ENCODE measurements at places on chromosomes 3 and 15. TPM values are rescaled to one million over a fixed set of nuclear protein-coding genes. Genes with fewer than 3 reads are reported as not detected.
A peak's percentile ranks its signal among the peaks of the same experiment; 100 is the strongest.

DNA sequence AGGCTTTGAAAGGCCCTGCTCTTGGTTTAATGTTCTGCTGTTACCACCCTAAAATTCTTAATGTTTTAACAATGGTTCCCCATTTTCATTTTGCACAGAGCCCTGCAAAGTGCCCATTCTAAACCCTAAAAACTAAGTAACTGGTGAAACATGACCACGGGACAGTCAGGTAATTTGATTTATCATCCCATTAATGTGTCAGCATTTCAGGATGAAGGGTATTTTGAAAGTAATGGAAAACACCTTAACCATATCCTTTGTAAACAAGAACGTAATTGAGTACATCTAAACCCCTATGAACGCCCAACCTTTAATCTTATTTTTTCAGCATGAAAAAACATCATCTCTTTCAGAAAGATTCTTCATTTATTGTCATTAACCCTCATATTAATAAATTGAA is 164.9 kb upstream of the IL12A start:
- no peaks in the 10 kb centered on the region for H3K36me3 ChIP-seq
- H3K27ac ChIP-seq, result no peak overlapping the region
- no peak for DNase-seq
- no peaks in the 10 kb centered on the region for H3K27me3 ChIP-seq
- no peaks in the 10 kb centered on the region for H3K4me1 ChIP-seq

- no peak overlapping the region for H3K27ac ChIP-seq
- 0 out of 2 replicates have a peak, but pooled peaks cover 4% of the 10 kb centered on the region for H3K4me1 ChIP-seq
- H3K4me3 ChIP-seq, result no peak overlapping the region
- no peaks in the 10 kb centered on the region for H3K27me3 ChIP-seq
- DNase-seq, result no peak
- no peaks in the 10 kb centered on the region for H3K36me3 ChIP-seq
Observed at GRCh38 chr3:190192087-190192486, 71.4 kb upstream of the P3H2 start.

- H3K4me1 ChIP-seq, result peaks cover 30% of the 10 kb centered on the region
- no peaks in the 10 kb centered on the region for H3K36me3 ChIP-seq
- H3K4me3 ChIP-seq, result no peak overlapping the region
- DNase-seq, result no peak
Observed at GRCh38 chr3:12656850-12657249, 7.1 kb downstream of the RAF1 start.

- H3K36me3 ChIP-seq, result no peaks in the 10 kb centered on the region
- no peak overlapping the region for H3K4me3 ChIP-seq
- peaks cover 9% of the 10 kb centered on the region for H3K4me1 ChIP-seq
- no peak for DNase-seq
- H3K27ac ChIP-seq, result no peak overlapping the region
Observed at GRCh38 chr3:70501561-70501960, 189.1 kb upstream of the MDFIC2 start.

DNA sequence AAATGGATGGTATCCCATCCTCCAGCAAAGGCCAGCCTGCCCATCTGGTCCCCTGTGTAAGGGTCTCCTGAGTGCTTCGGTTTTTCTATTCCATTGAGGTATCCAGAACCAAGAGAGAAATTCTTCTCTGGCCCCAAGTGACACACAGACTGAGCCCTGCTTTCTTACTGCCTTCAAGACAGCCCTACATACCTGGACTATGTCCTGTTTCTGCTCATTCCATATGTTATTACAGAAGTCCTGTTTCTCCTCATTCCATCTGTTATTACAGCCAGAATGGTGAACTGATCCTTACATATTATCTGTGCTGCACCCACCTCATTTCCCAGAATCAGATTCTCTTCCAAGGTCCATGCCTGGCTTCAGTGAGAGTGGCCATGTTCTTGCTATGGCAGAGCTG is 115.2 kb downstream of the DCLK3 start:
- no peak for DNase-seq
- no peaks in the 10 kb centered on the region for H3K4me1 ChIP-seq
- H3K27ac ChIP-seq, result no peak overlapping the region
- no peaks in the 10 kb centered on the region for H3K27me3 ChIP-seq

GRCh38 chr15:71654720-71655174 is 155.6 kb upstream of the NR2E3 start:
- H3K27me3 ChIP-seq, result no peaks in the 10 kb centered on the region
- H3K4me3 ChIP-seq, result no peak overlapping the region
- no peaks in the 10 kb centered on the region for H3K4me1 ChIP-seq
- no peaks in the 10 kb centered on the region for H3K36me3 ChIP-seq
- DNase-seq, result no peak

GRCh38 chr3:167559924-167560323 is 86.1 kb upstream of the SERPINI2 start:
- no peak overlapping the region for H3K27ac ChIP-seq
- no peaks in the 10 kb centered on the region for H3K27me3 ChIP-seq
- H3K4me1 ChIP-seq, result no peaks in the 10 kb centered on the region
- H3K4me3 ChIP-seq, result no peak overlapping the region

DNA sequence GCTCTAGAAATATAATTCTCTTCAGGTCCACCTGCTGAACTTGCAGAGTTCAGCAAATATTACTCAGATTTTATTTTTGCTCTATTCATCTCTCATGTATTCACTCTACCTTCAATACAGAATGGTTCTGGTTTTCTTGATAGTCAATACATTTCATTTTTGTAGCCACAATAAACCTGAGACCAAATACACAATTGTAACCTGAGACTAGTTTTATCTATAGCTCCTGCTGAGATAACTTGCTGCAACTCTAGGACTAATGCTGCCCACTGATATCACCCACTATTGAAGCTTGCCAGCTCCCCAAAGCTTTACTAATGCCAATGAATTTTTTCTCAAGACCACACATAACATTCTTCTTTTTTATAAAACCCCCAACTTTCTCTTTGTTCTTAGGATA is 229.3 kb downstream of the NSUN3 start:
- H3K4me1 ChIP-seq, result no peaks in the 10 kb centered on the region
- DNase-seq, result no peak
- H3K27ac ChIP-seq, result no peak overlapping the region
- H3K36me3 ChIP-seq, result no peaks in the 10 kb centered on the region
- H3K27me3 ChIP-seq, result peaks cover 15% of the 10 kb centered on the region

DNA sequence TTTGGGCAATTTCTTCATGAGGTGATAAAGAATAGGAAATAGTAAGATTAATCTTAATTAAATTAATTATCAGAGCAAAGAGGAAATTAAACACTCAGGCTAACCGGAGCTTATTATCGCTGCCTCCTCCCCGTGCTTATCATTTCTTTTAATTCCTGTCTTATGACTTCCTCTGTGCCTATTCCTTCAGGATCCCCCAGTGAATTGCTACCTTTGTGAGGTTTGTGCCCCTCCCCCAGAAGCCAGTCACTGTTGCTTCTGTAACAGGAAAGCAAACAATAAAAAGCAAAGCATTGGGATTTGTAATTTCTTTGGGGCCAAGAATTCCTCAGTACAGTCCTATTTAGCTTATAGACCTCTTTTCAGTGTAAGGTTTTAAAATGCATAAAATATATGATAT is 164.5 kb downstream of the CADPS start:
- no peak overlapping the region for H3K27ac ChIP-seq
- DNase-seq, result no peak
- no peak overlapping the region for H3K4me3 ChIP-seq

DNA sequence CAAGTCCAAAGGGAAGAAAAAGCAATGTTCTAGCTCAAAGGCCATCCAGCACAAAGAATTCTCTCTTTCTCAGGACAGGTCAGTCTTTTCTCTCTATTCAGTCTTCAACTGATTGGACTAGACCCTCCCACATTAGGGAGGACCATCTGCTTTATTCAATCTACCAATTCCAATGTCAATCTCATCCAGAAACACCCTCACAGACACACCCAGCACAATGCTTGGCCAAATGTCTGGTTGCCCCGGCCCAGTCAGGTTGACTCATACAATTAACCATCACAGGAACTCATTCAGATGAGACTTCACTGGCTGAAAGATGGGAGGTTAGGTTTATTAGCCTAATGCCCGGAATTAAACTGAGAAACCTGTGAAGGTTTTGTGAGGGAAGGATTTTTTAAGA is 32.4 kb downstream of the ACAN start:
- no peaks in the 10 kb centered on the region for H3K27me3 ChIP-seq
- peaks cover 6% of the 10 kb centered on the region for H3K4me1 ChIP-seq
- no peak overlapping the region for H3K27ac ChIP-seq
- H3K36me3 ChIP-seq, result no peaks in the 10 kb centered on the region

DNA sequence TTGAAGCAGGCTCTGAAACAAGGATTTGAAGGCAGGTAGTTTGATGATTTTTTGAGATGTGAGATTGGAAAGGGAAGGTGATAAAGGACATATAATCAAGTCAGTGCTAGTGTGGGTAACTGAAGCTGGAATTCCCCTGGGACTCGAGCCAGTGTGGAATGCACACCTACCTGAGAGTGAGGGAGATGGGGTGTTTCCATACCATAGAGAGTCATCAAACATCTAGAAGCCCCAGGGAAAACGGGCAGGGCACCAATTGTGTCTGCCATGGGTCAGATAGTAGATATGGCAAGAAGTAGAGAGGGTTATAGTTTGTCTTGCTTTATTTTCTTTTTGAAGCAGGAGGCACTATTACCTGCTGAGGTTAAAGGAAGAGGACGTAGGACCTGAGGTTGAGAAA is 120.0 kb downstream of the SSR3 start:
- no peaks in the 10 kb centered on the region for H3K36me3 ChIP-seq
- no peak for DNase-seq
- no peaks in the 10 kb centered on the region for H3K27me3 ChIP-seq
- no peaks in the 10 kb centered on the region for H3K4me1 ChIP-seq
- H3K4me3 ChIP-seq, result no peak overlapping the region
- H3K27ac ChIP-seq, result no peak overlapping the region

- no peaks in the 10 kb centered on the region for H3K27me3 ChIP-seq
- H3K27ac ChIP-seq, result no peak overlapping the region
- H3K4me3 ChIP-seq, result no peak overlapping the region
- H3K4me1 ChIP-seq, result peaks cover 28% of the 10 kb centered on the region
- no peaks in the 10 kb centered on the region for H3K36me3 ChIP-seq
Observed at GRCh38 chr15:48859426-48859825, 18.5 kb upstream of the EID1 start.

GRCh38 chr3:13249664-13250390 is 170.3 kb downstream of the NUP210 start:
- H3K27ac ChIP-seq, result no peak overlapping the region
- no peaks in the 10 kb centered on the region for H3K4me1 ChIP-seq
- H3K36me3 ChIP-seq, result no peaks in the 10 kb centered on the region
- no peak overlapping the region for H3K4me3 ChIP-seq

GRCh38 chr3:132730891-132731580 is 8.8 kb upstream of the NPHP3 start:
- no peaks in the 10 kb centered on the region for H3K36me3 ChIP-seq
- no peak overlapping the region for H3K4me3 ChIP-seq
- no peaks in the 10 kb centered on the region for H3K27me3 ChIP-seq
- DNase-seq, result peak; percentile 80
- no peak overlapping the region for H3K27ac ChIP-seq

Gene CCR1
- not detected for total RNA-seq

- H3K4me1 ChIP-seq, result no peaks in the 10 kb centered on the region
- no peak for DNase-seq
- no peaks in the 10 kb centered on the region for H3K36me3 ChIP-seq
- no peaks in the 10 kb centered on the region for H3K27me3 ChIP-seq
- H3K27ac ChIP-seq, result no peak overlapping the region
- no peak overlapping the region for H3K4me3 ChIP-seq
Observed at GRCh38 chr15:95347837-95348236, 982.7 kb upstream of the NR2F2 start.

Gene KCNAB1
- 0.69 TPM for total RNA-seq

GRCh38 chr3:176927706-176928581 is 269.3 kb downstream of the TBL1XR1 start:
- H3K4me1 ChIP-seq, result no peaks in the 10 kb centered on the region
- H3K27me3 ChIP-seq, result no peaks in the 10 kb centered on the region
- no peak for DNase-seq
- H3K36me3 ChIP-seq, result no peaks in the 10 kb centered on the region

DNA sequence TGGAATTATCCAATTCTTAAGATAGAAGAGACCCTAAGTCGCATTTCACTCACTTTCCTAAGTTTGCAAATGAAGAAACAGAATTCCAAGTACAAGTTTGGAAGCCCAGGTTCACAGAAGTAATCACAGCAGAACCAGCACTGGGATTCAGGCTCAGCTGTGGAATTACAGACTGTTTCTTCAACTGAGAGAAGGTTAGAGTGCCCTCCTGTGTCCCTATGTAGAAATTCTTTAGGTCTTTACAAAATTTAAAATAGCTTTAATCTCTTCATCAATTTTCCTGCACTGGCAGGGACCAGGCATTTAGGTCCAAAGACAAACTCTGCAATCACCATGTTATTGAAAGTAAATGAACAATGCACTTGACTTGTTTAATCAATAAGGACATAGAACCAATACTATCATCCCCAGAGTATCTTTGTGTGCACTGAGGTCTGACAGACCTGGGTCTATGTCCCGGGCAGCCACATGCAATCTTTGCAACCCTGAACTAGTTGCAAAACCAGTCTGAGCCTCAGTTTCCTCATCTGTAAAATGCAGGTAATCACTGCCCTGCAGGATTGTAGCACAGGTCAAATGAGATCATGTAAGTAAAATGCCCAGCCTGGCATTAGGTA is 96.3 kb upstream of the ZBED2 start:
- no peaks in the 10 kb centered on the region for H3K4me1 ChIP-seq
- H3K27me3 ChIP-seq, result no peaks in the 10 kb centered on the region
- DNase-seq, result peak; percentile 68

Gene GHRL
- not detected for total RNA-seq

- H3K27me3 ChIP-seq, result no peaks in the 10 kb centered on the region
- DNase-seq, result no peak
- H3K4me1 ChIP-seq, result no peaks in the 10 kb centered on the region
- H3K4me3 ChIP-seq, result no peak overlapping the region
- no peaks in the 10 kb centered on the region for H3K36me3 ChIP-seq
Observed at GRCh38 chr3:127097481-127097880, 95.5 kb upstream of the PRR23E start.

Gene EPHA6
- total RNA-seq, result 1.7 TPM

- no peaks in the 10 kb centered on the region for H3K4me1 ChIP-seq
- H3K27ac ChIP-seq, result no peak overlapping the region
- H3K36me3 ChIP-seq, result no peaks in the 10 kb centered on the region
- no peak overlapping the region for H3K4me3 ChIP-seq
- DNase-seq, result no peak
Observed at GRCh38 chr3:29605845-29606244, 325.0 kb downstream of the RBMS3 start.

- no peak for DNase-seq
- H3K4me3 ChIP-seq, result no peak overlapping the region
- H3K4me1 ChIP-seq, result no peaks in the 10 kb centered on the region
- no peaks in the 10 kb centered on the region for H3K36me3 ChIP-seq
- H3K27me3 ChIP-seq, result no peaks in the 10 kb centered on the region
- H3K27ac ChIP-seq, result no peak overlapping the region
Observed at GRCh38 chr3:171101982-171102641, 75.6 kb upstream of the SLC2A2 start.

Gene MESP2
- 0.16 TPM for total RNA-seq

- H3K4me3 ChIP-seq, result no peak overlapping the region
- H3K27me3 ChIP-seq, result no peaks in the 10 kb centered on the region
- H3K27ac ChIP-seq, result no peak overlapping the region
- H3K4me1 ChIP-seq, result no peaks in the 10 kb centered on the region
Observed at GRCh38 chr3:44186712-44187111, 55.0 kb upstream of the TOPAZ1 start.

Gene EOMES
- total RNA-seq, result not detected
